ENCODE measurements at places on chromosomes 1 and 21.
A peak's percentile ranks its signal among the peaks of the same experiment; 100 is the strongest.

DNA sequence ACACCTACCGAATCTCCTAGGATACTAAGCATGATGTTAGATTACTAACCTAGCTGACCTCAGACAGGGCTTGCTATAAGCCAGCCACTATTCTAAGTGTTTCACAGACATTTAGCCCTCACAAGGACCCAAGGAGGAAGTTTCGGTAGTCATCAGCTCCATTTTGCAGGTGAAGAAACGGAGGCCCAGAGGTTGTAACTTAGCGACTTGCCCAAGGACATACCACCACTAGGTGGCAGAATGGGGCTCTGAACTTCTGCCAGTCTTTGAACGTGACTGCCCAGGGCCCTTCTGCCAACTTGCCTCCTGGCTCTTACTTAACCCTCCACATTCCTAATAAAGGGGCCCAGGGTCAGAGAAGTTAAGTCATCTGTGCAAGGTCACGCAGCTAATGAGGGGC, 283.5 kb downstream of the C1orf94 start:
- DNase-seq, result peak; percentile 2

- peak; percentile 46 for DNase-seq
These were observed 18.0 kb downstream of the KIAA0319L start for GRCh38 chr1:35539073-35539823.

GRCh38 chr1:185200889-185201288, 43.9 kb downstream of the SWT1 start:
- DNase-seq, result no peak

- no peak for DNase-seq
These were observed 16.3 kb upstream of the GADD45A start for GRCh38 chr1:67668660-67669059.

- no peak for DNase-seq
These were observed 1.9 kb downstream of the CTSE start for GRCh38 chr1:206021626-206022365.

DNA sequence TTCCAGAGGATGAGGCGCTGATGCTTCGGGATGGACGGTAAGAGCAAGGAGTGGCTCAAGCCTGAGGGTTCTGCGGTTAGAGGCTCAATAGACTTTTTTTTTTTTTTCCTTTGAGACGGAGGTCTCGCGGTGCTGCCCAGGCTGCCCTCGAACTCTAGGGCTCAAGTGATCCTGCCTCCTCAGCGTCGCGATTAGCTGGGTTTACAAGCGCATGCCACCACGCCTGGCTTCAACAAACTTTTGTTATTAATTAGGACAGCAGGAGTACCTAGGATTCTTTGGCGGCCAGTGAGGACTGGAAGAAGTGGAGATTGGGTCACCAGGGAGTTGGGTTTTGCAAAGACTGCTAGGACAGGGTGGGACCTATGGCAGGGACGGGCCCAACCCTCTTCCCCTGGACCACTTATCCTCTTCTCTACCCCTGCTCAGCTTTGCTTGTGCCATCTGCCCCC, 587 bp downstream of the SCNM1 start:
- no peak for DNase-seq

DNA sequence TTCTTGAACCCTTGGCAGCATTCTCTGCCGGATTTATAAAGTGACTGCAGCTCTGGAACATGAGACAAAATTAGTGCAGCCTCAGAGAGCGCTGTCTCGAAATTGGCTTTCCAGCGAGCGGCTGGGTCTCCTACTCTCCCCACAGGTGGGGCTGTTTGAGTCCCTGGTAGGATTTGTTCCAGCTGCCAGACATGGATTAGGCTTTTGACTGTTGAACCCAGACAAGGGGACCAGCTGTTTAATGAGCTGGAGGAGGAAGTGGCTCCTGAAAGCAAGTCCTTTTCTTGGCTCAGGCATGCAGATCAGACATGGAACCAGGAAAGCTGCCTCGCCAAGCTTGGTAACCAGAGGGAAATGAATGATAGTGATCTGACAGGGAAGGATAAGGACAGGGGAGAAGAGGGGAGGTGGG, 69.6 kb downstream of the UBIAD1 start:
- DNase-seq, result no peak

- DNase-seq, result no peak
These were observed 22.9 kb upstream of the CYYR1 start for GRCh38 chr21:26595971-26596370.

- no peak for DNase-seq
These were observed 1237.5 kb downstream of the AMY1C start for GRCh38 chr1:104987210-104987609.
